Stimulated activated CD4-positive, alpha-beta T cell treated with anti-CD3 and anti-CD28 coated beads, Interleukin-12 subunit alpha, Interleukin-12 subunit beta, amount 100 ng/mL, for 48 hours (primary cell): ENCODE measurements at places on chromosomes 16 and 17.

DNA sequence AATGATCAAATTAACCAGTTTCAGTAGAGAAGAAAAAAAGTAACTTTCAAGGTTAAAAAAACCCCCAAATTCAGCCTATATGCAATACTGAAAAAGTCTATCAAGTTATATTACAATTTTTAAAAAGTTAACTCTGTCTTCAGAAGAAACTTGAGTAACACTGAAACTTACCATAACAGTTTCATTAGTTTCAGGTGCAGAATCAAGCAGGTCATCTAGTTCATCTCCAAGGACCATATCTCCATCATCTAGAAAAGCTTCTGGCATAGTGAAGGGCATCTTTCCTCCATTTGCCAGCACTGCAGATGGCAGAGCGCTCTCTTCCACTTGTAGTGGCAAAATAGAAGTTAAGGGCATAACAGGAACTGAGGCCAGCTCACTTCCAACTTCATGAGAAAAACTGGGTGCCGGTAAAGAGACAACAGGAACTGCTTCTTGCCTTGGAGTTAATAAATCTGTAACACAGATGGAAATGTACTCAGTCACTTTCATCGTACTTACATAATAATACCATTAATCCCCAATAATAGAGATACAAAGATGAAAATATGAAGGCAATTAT is 22.9 kb downstream of the ZC3H7A start:
- no peak for DNase-seq

- no peak for DNase-seq
Observed at GRCh38 chr16:89052890-89053724, 40.5 kb upstream of the ACSF3 start.

DNA sequence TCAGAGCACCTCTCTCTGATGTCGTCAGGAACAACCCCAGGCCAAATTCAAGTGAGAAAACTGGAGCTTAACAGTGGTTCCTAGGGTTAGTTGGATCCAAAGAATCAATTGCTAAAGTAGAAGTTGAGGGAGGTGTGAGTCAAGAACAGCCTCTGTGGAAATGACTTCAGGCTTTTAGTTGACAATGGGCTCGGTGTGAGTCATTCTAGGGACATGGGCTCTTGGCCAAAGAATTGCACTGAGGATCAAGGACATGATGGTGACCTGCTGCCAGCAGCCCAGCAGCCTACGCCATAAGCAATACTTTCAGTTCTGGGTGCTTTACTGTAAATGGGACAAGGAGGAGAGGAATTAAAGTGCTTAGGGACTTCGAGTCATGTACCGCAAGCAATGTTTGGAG is 32.1 kb upstream of the SMURF2 start:
- no peak for DNase-seq

GRCh38 chr17:82598256-82599119 is 49.8 kb downstream of the WDR45B start:
- DNase-seq, result no peak

GRCh38 chr17:30840771-30841170 is 9.0 kb downstream of the ATAD5 start:
- DNase-seq, result no peak

GRCh38 chr17:65220732-65221131 is 83.6 kb downstream of the RGS9 start:
- no peak for DNase-seq

DNA sequence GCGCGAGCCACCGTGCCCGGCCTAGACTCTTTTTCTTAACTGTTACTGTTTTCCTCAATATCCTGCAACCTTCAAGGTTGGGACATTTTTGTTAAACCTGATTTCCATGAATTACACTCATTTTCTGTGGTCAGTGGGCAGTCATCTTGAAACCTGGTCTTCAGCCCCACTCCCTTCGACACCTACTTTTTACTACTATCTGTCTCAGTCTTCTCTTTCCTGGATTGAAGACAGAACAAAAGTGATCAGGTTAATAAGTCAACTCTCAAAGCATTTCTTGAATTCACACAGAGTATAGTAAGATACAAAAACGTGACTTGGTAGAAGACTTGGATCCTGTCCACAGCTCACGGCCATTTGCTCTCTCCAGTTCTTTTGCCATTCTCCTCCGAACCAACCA is 6.1 kb downstream of the MINK1 start:
- no peak for DNase-seq

DNA sequence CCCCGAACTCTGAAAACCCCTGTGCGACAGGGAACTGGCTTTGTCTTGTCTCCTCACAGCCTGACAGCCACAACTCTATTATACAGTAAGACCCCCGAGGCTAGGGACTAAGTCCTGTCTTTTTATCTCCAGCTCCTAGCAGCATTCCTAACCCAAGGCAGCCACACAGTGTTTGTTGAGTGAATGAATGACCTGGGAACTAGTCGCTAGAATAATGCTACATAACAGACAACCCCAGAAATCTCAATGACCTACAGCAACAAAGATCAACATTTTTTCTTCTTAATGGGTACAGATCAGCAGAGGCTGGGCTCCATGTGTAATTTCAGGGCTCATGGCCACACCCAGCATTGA is 71.4 kb upstream of the TNRC6C start:
- DNase-seq, result no peak

- no peak for DNase-seq
Observed at GRCh38 chr16:5036228-5037156, 2.8 kb upstream of the NAGPA start.

- DNase-seq, result no peak
Observed at GRCh38 chr17:38571833-38572668, 33.7 kb downstream of the SRCIN1 start.

DNA sequence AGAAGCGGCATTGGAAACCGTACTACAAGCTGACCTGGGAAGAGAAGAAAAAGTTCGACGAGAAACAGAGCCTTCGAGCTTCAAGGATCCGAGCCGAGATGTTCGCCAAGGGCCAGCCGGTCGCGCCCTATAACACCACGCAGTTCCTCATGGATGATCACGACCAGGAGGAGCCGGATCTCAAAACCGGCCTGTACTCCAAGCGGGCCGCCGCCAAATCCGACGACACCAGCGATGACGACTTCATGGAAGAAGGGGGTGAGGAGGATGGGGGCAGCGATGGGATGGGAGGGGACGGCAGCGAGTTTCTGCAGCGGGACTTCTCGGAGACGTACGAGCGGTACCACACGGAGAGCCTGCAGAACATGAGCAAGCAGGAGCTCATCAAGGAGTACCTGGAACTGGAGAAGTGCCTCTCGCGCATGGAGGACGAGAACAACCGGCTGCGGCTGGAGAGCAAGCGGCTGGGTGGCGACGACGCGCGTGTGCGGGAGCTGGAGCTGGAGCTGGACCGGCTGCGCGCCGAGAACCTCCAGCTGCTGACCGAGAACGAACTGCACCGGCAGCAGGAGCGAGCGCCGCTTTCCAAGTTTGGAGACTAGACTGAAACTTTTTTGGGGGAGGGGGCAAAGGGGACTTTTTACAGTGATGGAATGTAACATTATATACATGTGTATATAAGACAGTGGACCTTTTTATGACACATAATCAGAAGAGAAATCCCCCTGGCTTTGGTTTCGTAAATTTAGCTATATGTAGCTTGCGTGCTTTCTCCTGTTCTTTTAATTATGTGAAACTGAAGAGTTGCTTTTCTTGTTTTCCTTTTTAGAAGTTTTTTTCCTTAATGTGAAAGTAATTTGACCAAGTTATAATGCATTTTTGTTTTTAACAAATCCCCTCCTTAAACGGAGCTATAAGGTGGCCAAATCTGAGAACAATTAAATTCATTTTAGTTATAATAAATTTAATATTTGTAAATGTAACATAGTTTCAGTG is 1.7 kb downstream of the HEXIM1 start:
- DNase-seq, result no peak

- DNase-seq, result no peak
Observed at GRCh38 chr16:73771196-73772064, 525.2 kb upstream of the PSMD7 start.

GRCh38 chr16:85580684-85581083 is 32.4 kb upstream of the GSE1 start:
- DNase-seq, result no peak

DNA sequence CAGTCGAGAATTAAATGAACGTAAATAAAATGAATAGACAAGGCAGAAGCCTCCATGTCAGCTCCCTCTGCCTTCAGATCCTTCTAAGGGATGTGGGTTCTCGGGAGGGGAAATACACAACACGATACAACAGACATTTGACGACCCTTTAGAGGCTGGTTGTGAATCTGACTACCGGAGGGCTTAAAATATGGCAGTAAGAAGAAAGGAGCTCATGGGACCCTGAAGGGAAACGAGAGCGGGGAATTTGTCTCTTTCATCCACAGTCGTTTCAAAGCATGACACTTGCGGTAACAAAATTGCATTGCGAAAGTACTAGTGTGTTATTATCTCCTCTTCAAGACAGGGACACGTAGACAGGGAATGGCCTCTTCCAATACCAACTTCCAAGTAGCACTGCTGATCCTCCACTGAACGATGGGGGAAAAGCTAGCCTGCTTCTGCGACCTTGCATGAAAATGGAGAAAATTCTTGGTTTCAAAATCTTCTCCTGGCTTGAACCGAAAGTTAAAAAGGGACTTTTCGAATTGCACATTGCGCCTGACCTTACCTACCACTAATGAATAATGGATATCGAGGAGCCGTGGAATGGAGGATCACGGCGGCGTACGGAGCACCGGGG is 1.2 kb upstream of the TNRC6C start:
- no peak for DNase-seq

DNA sequence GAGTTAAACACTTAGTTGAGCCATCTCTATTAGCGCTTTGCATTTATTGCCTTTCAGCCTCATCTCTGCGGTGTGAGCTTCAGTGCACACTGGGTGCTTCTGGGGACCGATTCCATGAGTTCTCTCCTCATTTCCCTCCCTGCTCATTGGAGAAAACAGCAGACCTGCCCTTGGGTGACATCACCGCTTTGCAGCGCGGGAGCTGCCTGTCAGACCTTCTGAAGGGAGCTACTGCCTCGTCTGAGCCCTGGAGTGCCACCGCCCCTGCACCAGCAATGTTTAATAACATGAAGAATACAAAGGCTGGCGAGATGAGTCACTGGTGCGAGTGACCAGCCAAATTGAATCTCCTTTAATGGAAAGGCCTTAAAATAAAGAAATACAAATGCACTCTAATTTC is 30.2 kb upstream of the CPPED1 start:
- no peak for DNase-seq

DNA sequence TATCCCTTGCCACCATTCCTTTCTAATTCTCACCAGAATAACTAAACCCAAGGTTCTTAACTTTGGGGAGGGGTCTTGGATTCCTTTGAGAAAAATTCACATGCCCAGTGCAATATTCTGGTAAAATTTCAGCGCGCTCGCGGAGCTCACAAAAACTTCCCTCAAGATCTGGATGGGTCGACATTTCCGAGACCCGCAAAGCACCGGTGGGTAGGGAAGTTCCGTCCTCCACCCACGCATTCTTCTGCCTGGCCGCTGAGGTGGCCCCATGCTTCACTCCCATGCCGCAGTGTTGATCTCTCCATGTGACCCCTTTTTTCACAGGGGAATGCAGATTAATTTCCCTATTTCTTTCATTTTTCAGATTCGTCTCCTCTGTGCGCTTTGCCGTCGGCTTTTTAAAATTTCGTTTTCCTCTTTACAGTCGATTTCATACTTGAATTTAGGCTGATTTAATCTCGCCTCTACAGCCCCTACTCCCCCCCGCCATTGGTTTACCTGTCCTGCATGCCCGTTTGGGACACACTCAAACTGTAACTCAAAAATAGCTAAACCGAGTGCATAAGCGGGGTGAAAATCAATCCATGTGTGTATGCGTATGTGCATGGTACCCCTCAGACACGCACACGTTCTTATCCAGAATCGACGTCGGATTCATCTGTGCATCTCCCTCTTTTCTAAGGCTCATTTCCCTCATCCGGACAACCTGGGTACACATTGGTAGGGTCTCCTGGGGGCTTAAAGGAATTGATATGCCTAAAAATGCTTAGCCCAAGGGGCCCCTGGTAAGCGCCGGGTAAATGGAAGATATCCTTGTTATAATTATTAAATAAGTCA is 1.4 kb upstream of the SP6 start:
- DNase-seq, result no peak

DNA sequence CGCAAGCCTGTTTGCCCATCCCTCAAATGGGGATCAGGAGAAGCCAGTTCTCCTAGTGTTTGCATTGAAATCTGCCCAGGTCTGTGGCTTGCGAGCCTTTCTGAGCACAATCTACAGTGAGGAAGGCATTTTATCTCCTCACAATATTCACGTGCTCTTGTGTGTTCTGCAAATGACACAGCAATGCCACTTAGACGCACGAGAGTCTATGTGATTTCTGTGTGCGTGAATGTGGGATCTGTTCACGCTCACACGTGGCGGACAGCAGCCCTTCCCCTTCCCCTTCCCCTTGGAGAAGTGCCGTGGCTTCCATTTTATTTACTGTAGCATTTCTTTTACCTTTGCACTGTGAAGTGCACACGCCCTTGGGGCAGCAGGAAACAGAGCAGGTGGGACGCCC is 17.7 kb upstream of the CBFA2T3 start:
- DNase-seq, result no peak

DNA sequence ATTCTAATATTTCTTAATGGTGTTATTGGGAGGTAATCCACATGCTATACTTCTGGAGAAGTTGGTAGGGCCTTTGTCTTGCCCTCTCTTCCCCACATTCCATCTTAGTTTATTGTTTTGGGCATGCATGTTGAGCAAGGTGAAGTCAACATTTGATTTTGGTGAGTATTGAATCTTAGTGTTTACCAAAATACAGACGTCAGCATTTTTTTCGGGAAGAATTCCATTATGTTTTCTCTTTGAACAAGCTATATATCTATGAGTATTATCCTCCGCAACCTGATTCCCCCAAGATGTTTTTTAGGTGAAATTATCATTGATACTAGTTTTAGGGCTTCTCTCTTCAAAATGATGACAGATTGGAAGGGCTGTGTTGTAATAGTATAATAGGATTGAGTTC is 47.4 kb upstream of the SHISA9 start:
- DNase-seq, result no peak

GRCh38 chr16:11632455-11632939 is 35.8 kb upstream of the SNN start:
- no peak for DNase-seq

DNA sequence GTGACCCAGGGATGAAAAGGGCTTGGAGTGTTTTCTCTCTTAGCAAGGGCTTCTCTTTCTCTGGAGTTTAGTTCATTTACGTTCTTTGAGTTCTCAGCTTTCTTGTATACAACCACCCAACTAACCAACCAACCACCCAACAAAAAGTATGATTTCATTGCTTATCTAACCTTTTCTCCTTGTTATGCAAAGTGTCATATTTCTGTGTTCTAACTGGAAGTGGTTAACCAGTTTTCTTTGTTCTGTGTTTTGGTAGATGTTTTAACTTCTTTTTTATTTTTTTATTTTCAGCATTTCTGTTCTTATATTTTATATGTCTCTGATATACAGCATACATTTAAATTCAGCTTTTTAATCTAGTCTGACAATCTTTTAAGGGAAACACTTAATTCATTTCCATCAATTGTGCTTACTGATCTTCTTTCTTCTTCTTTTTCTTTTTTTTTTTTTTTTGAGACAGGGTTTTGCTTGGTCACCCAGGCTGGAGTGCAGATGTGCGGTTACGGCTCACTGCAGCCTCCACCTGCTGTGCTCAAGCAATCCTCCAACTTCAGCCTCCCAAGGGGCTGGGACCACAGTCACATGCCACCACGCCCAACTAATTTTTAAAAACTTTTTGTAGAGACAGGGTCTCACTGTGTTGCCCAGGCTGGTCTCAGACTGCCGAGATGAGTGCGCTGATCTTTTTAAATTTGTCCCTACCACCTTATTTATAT is 29.6 kb downstream of the NLK start:
- no peak for DNase-seq
